ENCODE measurements at places on chromosomes 7 and 10. TPM values are rescaled to one million over a fixed set of nuclear protein-coding genes. Genes with fewer than 3 reads are reported as not detected.

Gene CNPY1
- not detected for total RNA-seq

Gene SFTPA1
- not detected for total RNA-seq

Gene CREB3L2
- 17.0 TPM for total RNA-seq

Gene LLCFC1
- total RNA-seq: not detected

Gene EPDR1
- 83.4 TPM for total RNA-seq

Gene TMEM213
- total RNA-seq: not detected

Gene NRBF2
- total RNA-seq: 33.9 TPM

Gene HMX3
- total RNA-seq: not detected

All from renal cortical epithelial cell (primary cell).